Activated T-helper 1 cell treated with anti-CD3 and anti-CD28 coated beads, Interleukin-2, amount 50 U/mL, for 16 hours (primary cell): ENCODE measurements at places on chromosomes 6 and 20.

GRCh38 chr20:17723301-17723691 is 23.5 kb downstream of the BANF2 start:
- DNase-seq: no peak

DNA sequence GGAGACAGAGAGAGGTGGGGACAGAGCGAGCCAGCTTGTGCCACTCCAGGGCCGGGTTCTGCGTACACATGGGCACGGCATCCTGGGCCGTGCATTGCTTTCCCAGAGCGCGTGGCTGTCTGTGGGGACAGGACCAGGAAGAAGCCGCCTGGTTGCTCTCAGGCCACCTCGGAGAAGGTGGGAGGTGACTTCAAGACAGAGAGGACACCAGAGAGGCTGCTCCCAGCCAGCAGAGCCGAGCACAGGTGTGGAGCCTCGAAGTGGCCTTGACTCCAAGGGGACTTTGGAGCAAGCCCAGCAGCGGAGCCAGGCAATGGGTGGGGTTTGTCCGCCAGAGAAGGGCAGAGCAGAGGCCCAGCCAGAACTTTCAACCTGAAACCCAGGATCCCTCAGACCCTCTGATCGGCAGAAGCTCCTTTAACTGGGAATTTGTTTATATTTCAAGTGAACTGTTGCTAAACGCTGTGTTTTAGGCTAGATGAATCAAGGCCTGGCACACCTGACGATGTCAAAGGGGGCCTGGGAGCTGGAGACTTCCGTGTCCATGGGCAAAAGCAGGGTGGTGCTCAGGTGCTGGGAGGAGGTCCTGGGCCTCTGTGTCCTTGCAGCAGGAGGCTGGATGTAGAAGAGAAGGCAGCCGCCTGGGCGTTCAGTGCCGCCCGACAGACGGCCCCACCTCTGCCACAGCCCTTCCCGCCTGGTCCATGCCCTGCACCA is 262.1 kb downstream of the DLL1 start:
- DNase-seq: no peak

DNA sequence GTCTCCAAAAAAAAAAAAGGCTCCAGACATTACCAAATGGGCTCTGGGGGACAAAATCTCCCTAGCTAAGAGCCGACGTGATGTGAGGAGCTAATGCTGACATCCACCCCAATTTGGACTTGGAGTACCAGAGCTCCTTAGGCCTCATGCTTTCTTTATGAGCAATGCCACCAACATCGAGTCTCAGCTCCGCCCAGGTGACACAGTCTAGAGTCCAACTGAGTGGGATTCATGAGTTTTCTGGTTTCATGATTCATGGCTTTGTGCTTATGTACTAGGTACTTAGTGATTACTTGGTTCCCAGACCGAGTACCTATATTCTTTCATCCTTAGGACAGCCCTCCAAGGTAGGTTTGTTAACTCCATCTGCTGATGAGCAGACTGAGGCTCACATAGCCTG is 4.4 kb downstream of the ANKRD60 start:
- no peak for DNase-seq

- DNase-seq: peak; percentile 22
These were observed 31.7 kb upstream of the TBPL1 start for GRCh38 chr6:133921249-133921859.

- DNase-seq: no peak
These were observed 16.1 kb downstream of the LMBRD1 start for GRCh38 chr6:69780585-69781178.

DNA sequence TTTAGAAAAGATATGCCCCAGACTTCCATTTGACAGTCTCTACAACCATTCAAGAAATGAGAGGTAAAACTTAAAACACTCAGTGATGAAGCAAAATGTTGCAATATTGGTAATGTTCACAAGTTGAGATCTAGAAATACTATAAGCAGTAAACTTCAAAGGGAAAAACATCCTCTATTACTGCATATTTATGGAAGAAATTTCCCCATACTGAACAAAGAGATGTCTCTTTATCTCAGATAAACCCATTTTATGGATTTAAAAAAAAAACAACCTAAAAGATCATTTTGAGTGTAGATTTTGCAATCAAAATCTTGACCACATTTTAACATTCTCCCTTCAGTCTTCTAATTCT is 177.8 kb upstream of the TAB2 start:
- no peak for DNase-seq

- no peak for DNase-seq
These were observed 577.0 kb downstream of the CDH26 start for GRCh38 chr20:60535211-60535610.

- DNase-seq: no peak
These were observed 74.2 kb downstream of the RIOK1 start for GRCh38 chr6:7463785-7464184.

GRCh38 chr6:116424001-116424400 is 37.2 kb upstream of the CALHM6 start:
- no peak for DNase-seq

DNA sequence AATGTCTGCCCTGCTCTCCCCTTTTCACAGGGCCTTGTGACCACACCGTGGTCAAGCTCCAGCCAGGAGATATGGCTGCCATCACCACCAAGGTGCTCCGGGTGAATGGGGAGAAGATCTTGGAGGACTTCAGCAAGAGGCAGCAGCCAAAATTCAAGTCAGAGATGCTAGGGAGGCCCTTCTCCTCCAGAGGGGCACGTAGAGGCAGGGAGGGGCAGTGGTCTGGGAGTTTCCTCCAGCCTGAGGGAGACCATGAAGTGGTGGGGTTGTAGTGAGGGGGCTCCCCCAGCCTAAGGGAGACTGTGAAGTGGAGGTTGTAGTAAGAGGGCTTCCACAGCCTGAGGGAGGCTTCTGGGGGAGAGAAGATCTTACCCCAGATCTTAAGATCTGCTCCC is 4.0 kb downstream of the DXO start:
- DNase-seq: no peak

DNA sequence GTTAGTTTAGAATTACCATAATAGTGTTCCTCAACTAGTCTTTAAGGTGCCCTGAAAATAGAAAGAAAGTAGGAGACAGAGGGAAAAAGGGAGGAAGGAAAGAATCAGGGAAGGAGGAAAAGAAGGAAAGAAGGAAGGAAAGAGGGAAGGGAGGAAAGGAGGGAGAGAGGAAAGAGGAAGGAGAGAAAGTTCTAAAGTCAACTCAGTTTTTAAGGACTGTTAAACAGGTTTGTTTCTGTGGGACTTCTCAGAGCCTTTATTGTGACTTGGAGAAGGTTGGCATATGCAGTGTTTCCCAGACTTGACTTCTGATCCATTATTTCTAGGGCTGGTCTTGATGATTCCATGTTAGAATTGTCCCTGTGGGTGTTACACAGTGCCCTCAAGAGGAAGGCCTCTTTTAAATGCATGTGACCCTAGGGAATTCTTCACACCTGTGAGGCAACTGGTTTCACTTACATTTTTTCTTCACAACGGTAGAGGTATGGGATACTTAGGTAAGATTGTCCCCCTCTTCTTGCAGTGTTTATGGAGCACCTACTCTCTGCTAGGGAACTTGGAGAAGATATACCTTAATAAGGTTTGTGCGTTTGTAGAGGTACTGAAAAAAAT is 132.7 kb upstream of the GMDS start:
- no peak for DNase-seq

- no peak for DNase-seq
These were observed 20.9 kb upstream of the PNPLA1 start for GRCh38 chr6:36248980-36249379.

GRCh38 chr6:75751443-75751842 is 2.4 kb downstream of the MYO6 start:
- DNase-seq: no peak

- no peak for DNase-seq
These were observed 157.8 kb downstream of the TPBG start for GRCh38 chr6:82521369-82521768.

- DNase-seq: no peak
These were observed 1.3 kb downstream of the RRAGD start for GRCh38 chr6:89410788-89411144.

DNA sequence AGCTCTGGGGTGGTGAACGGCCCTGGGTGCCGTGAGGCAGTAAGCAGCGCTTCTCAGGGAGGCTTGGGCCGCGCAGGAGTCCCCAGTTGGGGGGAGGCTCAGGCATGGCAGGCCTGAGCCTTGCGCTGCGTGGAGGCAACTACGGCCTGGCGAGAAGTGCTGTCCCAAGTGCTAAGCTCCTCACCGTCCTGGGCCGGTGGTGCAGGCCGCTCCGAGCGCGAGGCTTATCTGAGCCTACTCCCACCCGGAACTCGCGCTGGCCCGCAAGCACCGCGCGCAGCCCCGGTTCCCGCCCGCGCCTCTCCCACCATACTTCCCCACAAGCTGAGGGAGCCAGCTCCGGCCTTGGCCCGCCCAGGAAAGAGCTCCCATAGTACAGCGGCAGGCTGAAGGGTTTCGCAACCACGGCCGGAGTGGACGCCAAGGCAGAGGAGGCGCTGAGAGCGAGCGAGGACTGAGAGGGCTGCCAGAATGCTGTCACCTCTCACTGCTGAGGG is 1.8 kb upstream of the WRNIP1 start:
- DNase-seq: no peak

GRCh38 chr6:136426627-136427377 is 123.4 kb downstream of the MAP7 start:
- DNase-seq: no peak

DNA sequence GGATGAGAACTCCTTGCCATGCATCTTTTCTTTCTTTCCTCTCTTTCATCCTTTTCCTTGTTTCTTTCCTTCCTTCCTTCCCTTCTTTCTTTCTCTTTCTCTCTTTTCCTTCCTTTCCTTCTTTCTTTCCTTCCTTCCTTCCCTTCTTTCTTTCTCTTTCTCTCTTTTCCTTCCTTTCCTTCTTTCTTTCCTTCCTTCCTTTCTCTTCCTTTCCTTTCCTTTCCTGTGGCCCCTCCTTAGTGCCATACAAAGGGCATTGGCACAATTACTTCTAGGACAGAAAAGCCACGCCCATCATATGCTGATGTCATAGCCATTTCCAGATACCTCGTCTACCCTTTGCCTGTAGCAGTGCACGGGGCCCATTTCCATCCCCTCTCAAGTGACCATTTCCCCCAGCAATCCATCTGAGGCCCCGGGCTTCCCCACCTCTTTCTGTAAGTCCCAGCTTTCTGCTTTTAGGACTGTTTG is 2.2 kb upstream of the CENPB start:
- DNase-seq: no peak
